ENCODE measurements at places on chromosomes 4 and X. TPM values are rescaled to one million over a fixed set of nuclear protein-coding genes. Genes with fewer than 3 reads are reported as not detected.

- DNase-seq: no peak
Observed at GRCh38 chr4:45292844-45293243, 566.5 kb upstream of the GNPDA2 start.

DNA sequence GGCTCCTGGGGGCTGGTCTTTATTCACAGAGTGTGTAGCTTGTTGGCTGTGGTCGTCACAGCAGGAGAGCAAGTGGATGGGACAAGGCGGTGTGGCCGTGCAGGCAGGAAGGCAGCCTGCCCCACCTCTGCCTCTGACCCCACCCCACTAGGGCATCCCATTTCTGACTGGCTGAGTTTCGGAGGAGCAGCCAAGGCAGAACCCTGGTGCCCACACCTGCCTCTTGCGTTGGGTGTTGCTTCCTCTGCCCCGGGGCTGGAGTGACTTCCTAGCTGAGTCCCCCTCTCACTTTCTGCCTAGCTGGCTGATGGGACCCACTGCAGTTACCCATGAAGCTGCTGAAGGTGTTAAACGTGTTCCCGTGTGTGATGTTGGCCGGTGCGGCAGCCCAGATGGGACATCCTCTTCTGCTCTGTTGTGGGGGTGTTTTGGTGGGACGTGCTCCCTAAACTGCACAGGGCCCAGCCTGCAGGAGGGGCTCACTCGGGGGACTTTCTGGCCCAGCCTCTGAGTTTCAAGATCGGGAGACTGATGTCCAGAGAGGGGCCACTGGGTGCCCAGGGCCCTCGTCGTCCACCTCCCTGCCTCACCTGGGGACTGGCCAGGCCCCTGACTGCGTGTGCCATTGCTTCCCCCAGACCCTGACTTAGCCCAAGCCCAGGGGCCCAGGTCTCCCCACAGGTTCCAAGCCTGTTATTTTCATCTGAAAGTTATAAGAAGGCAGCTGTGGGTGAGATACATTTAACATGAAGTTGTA lies 101.5 kb downstream of the PSAPL1 start:
- no peak for DNase-seq

DNA sequence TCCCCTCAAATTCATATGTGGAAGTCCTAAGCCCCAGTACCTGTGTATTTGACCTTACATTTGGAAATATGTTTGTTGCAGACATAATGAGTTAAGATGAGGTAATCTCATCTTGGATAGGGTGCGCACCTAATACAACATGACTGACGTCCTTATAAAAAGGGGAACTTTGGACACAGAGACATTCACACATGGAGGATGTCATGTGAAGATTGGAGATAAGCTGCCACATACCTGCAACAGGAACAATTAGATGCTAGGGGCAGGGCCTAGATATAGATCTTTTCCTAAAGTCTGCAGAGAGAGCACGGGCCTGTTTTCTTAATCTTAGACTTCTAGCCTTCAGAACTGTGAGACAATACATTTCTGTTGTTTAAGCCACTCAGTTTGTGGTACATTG lies 162.5 kb downstream of the IL1RAPL2 start:
- no peak for DNase-seq

The AFM gene
- polyA plus RNA-seq: not detected

The CYTL1 gene
- polyA plus RNA-seq: 17.6 TPM

All from GM23338 (cell line).